Smooth muscle cell of bladder (primary cell): ENCODE measurements at places on chromosomes 11 and 22. TPM values are rescaled to one million over a fixed set of nuclear protein-coding genes. Genes with fewer than 3 reads are reported as not detected.

MMP1 gene
- 88.8 and 655 TPM in 2 replicates for total RNA-seq

ZNF214 gene
- 6.7 and 6.8 TPM in 2 replicates for total RNA-seq

OR6M1 gene
- not detected in 2 replicates for total RNA-seq

OR2D2 gene
- 0.14 and 0.18 TPM in 2 replicates for total RNA-seq

CHADL gene
- total RNA-seq: 0.71 and 1.8 TPM in 2 replicates

ACTN3 gene
- 0.14 and 0.18 TPM in 2 replicates for total RNA-seq

GLYATL1 gene
- 0.57 TPM in 1 of 2 replicates, not detected in the other for total RNA-seq

GNB1L gene
- 4.4 and 5.2 TPM in 2 replicates for total RNA-seq

B3GAT1 gene
- 0.09 TPM in 1 of 2 replicates, not detected in the other for total RNA-seq

LGALS1 gene
- total RNA-seq: 9,331 and 14,244 TPM in 2 replicates

POU2AF1 gene
- not detected in 2 replicates for total RNA-seq

FAT3 gene
- total RNA-seq: 0.14 and 4.8 TPM in 2 replicates

LRRC32 gene
- 15.9 and 66.8 TPM in 2 replicates for total RNA-seq

CLTCL1 gene
- total RNA-seq: 7.0 and 7.8 TPM in 2 replicates

GALNT18 gene
- total RNA-seq: 3.1 and 3.7 TPM in 2 replicates

VSIG10L2 gene
- 0.14 TPM in 1 of 2 replicates, not detected in the other for total RNA-seq

ACRV1 gene
- total RNA-seq: not detected in 2 replicates

HEPHL1 gene
- total RNA-seq: 0.14 TPM in 1 of 2 replicates, not detected in the other

NFAM1 gene
- total RNA-seq: under 0.01 TPM in 1 of 2 replicates, not detected in the other

PKDREJ gene
- total RNA-seq: under 0.01 TPM in 2 replicates

TSSK2 gene
- total RNA-seq: not detected in 2 replicates

EFCAB6 gene
- total RNA-seq: 2.0 and 2.1 TPM in 2 replicates

TTC28 gene
- 20.2 and 24.0 TPM in 2 replicates for total RNA-seq

TMEM86A gene
- total RNA-seq: 0.57 and 0.83 TPM in 2 replicates

ADAMTS8 gene
- total RNA-seq: 0.28 and 1.7 TPM in 2 replicates

SORL1 gene
- total RNA-seq: 8.5 and 10.2 TPM in 2 replicates

SNRPD3 gene
- total RNA-seq: 148 and 169 TPM in 2 replicates

RASGRP2 gene
- 0.18 and 0.71 TPM in 2 replicates for total RNA-seq

HSPB2 gene
- total RNA-seq: 0.14 and 0.18 TPM in 2 replicates

RFPL1 gene
- not detected in 2 replicates for total RNA-seq

TMPRSS4 gene
- total RNA-seq: not detected in 2 replicates

NPTXR gene
- total RNA-seq: 0.14 and 0.46 TPM in 2 replicates
